Left colon (tissue), 2 donors: ENCODE measurements at places on chromosomes 7 and 10.

GRCh38 chr7:5491251-5492019 lies 67.8 kb upstream of the TNRC18 start:
- DNase-seq: no peak

GRCh38 chr10:93261961-93262610 lies 188.4 kb downstream of the CYP26A1 start:
- no peak for DNase-seq

DNA sequence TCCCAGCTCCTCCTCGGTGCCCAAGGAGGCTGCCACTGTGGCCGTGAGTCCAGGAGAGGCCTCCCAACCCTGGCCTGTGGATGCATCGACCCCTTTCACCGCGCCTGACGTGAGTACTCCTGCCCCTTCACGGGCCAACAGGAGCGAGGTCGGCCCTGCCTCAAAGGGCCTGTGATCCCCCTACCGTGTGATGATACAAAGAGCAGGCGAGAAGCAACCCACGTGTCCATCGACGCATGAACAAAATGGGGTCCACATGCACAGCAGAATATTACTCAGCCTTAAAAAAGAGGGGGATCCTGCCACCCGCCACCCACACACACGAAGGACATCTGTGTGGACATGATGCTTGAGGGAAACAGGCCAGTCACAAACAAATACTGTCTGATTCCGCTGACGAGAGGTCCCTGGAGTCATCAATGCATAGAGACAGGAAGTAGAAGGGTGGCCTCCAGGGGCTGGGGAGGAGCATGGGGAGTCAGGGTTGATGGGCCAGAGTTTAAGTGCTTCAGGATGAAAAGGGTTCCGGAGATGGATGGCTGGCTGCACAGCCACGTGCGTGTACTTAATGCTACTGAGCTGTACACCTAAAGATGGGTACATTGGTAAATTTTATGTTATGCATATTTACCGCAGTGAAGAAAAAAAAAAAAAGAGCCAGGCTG lies 151.9 kb downstream of the PRKAG2 start:
- DNase-seq: no peak

DNA sequence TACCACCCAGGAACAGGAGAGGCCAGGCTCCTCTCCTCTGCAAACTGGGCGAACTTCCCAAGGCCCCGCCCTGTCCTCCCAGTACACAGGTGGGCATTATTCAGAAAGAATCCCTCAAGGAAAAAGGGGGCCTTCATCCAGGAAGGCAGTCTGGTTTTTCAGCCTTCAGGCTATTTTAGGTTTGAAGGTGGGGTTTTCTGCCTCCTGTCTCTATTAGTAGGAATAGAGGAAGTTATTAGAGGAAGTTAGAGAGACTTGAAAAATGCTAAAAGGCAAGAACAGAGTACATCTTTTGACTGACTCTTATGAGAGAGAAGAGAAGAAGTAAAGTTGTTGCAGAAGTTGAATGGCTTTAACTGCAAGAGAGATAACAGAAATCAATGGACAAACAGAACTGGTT lies 250.9 kb upstream of the SORCS1 start:
- no peak for DNase-seq

GRCh38 chr10:80260295-80261243 lies 28.9 kb downstream of the MAT1A start:
- no peak for DNase-seq

GRCh38 chr10:47035171-47035818 lies 124.1 kb downstream of the PTPN20 start:
- peak; percentile 13 for DNase-seq

- no peak for DNase-seq
Observed at GRCh38 chr7:18778594-18778993, 283.0 kb downstream of the HDAC9 start.

GRCh38 chr10:77828377-77828776 lies 98.2 kb downstream of the DLG5 start:
- DNase-seq: no peak

GRCh38 chr10:1200866-1201807 lies 145.0 kb downstream of the WDR37 start:
- no peak for DNase-seq

- no peak for DNase-seq
Observed at GRCh38 chr7:4791738-4792536, 16.5 kb downstream of the AP5Z1 start.

DNA sequence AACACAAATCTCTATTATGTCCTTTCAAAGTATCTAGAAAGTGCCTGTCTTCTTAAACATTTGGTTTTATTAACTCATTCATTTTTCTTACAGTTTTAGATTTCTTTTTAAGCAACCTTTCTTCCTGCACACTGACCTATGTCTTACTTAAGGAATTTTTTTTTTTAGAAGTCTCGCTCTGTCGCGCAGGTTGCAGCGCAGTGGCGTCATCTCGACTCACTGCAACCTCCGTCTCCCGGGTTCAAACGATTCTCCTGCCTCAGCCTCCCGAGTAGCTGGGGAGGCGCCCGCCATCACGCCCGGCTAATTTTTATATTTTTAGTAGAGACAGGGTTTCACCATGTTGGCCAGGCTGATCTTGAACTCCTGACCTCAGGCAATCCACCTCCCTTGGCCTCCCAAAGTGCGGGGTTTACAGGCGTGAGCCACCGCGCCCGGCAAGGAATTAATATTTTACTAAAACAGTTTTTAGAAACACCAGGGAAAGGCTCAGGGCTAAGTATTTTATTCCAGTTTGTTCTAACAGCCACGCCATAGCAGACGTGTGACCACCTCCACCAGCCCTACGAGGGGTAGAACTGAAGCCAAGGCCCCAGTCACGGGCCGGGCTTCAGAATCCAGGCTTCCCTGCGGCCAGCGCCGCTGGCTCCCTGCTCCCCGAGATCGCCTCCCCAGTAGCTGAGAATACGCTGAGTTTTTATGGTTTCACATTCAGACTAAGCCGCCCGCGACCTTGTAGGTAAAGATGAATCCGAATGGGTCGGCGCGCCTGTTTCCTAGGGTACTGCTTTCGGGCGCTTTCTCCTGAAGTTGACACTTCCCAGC lies 941 bp upstream of the LUC7L2 start:
- DNase-seq: peak; percentile 43

GRCh38 chr7:138233189-138233588 lies 156.9 kb downstream of the AKR1D1 start:
- no peak for DNase-seq

GRCh38 chr10:60441515-60441914 lies 51.8 kb upstream of the ANK3 start:
- no peak for DNase-seq

- no peak for DNase-seq
Observed at GRCh38 chr7:133975130-133975529, 152.0 kb upstream of the LRGUK start.

GRCh38 chr10:114683162-114683561 lies 25.1 kb upstream of the ABLIM1 start:
- no peak for DNase-seq

DNA sequence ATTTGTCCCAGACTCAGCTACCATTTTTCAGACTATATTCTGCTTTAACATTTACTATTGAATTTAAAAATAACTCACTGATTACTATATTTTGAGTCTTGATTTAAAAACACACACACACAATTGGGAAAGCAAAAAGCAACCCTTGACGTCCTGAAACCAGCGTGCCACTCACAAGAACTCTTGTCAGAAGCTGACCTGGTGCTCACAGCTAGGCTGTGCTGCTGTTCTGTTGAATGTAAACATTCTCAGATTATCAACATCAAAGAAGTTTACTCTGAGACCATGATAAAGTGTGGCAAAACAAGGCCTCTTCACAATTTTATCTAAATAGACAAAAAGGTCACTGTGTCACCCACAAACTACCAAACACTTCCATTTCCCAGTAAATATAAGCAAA lies 62.6 kb upstream of the CACNA2D1 start:
- DNase-seq: no peak

GRCh38 chr7:98913612-98914011 lies 35.3 kb downstream of the TRRAP start:
- DNase-seq: no peak

DNA sequence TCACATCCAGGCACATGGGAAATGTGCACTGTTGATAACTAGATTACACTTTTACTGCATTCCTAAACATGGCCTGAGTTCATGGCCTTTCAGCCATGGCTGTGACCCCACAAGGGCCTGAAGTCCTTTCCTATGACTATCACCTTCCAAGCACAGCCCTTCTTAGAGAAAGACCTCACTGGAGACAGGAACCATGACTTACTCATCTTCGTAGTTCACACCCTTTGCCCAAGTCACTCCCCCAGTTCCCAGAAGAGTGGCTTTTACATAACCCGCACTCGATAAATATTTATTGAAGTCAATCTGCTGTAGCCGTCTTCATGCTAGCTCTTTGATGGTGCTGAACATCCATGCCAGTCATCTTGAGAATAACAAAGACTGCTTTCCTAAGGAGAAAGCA lies 632.5 kb upstream of the NRP1 start:
- no peak for DNase-seq

DNA sequence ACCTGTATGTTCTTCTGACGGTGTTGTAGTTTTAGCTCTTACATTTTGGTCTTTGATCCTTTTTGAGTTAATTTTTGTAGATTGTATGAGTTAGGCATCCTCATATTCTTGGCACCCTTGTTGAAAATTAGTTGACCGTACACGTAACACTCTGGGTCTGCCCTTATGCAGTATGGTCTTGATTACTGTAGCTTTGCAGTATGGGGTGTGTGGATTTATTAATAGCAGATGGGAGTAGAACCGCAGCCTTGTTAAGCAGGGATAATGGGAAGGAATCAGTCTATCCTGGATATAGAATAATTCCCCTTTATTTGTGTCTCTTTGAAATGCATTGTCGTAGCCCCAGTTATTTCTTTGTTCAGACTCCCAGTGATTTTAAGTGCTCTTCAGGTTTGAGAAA lies 95.5 kb downstream of the UBE3C start:
- no peak for DNase-seq

DNA sequence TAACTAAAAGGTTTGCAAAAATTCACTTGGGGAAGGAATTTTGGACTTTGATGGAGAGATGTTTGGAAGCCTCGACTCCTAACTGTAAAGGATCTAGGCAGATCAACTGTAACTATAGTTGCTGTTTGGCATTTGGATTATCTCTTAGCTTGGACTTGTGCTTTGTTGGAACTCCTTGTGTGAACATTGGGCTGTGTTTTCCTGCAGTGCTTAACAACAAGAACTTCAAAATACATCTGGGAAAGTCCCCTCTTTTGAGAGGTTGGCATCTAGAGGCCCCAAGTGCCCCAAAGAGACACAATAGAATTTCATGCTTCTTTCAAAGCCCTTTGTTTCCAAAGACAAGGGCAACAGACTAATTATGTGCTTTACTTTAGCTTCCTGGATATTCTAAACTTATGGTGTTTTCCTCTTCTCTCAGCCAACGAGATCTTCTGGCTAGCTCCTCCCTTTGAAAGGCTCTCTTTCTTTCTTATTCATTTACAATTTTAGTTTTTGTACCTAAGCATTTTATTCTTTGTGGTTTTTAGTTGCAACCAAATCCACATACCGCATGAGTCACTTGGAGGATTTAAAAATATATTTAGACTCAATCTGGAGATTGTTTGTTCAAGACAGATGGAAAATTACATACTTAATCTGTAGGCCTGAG lies 11.6 kb downstream of the ABCA13 start:
- DNase-seq: no peak

- DNase-seq: no peak
Observed at GRCh38 chr10:92929896-92930295, 81.6 kb downstream of the EXOC6 start.

GRCh38 chr7:131071786-131072504 lies 255.7 kb upstream of the MKLN1 start:
- DNase-seq: no peak

DNA sequence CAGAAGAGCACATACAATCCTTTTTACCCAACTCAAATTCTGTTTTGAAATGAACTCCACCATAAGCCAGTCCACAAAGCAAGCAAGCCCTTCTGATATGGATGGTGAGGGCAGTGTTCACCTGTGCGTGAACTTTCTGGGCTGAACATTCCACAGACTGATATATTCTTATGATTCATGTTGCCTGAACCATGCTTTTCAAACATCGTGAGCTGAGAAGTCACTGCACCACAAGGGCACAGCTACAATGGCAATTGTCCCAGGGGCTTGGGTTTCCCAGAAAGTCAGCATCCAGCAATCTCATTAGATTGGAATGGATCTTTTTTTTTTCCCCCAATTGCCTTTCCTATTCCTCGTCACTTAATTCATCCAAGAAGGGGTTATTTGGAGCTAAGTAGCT lies 86.9 kb upstream of the ZNF438 start:
- no peak for DNase-seq

GRCh38 chr7:158135931-158136330 lies 451.7 kb downstream of the PTPRN2 start:
- no peak for DNase-seq

- DNase-seq: no peak
Observed at GRCh38 chr7:29539471-29539870, 24.2 kb upstream of the PRR15 start.

- peak; percentile 99 for DNase-seq
Observed at GRCh38 chr10:101060951-101061623, 702 bp upstream of the KAZALD1 start.

DNA sequence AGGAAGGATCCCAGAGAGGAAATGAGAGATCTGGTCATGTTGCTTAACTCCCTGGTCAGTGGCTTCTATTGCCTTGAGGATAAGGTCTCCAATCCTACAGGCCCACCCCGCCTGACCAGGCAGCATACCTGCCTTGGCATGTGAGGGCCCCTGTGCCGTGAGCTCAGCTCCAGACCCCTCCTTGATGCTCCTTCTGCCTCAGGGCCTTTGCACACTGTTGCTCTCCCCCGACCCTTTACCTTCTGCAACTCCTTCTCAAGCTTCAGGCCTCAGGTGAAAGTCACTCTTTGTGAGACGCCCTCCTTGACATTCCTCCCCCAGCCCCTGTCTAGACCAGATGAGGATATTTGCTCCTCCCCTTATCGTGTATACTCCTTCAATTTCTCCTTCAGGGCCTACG lies 62.8 kb downstream of the FAM241B start:
- DNase-seq: no peak

DNA sequence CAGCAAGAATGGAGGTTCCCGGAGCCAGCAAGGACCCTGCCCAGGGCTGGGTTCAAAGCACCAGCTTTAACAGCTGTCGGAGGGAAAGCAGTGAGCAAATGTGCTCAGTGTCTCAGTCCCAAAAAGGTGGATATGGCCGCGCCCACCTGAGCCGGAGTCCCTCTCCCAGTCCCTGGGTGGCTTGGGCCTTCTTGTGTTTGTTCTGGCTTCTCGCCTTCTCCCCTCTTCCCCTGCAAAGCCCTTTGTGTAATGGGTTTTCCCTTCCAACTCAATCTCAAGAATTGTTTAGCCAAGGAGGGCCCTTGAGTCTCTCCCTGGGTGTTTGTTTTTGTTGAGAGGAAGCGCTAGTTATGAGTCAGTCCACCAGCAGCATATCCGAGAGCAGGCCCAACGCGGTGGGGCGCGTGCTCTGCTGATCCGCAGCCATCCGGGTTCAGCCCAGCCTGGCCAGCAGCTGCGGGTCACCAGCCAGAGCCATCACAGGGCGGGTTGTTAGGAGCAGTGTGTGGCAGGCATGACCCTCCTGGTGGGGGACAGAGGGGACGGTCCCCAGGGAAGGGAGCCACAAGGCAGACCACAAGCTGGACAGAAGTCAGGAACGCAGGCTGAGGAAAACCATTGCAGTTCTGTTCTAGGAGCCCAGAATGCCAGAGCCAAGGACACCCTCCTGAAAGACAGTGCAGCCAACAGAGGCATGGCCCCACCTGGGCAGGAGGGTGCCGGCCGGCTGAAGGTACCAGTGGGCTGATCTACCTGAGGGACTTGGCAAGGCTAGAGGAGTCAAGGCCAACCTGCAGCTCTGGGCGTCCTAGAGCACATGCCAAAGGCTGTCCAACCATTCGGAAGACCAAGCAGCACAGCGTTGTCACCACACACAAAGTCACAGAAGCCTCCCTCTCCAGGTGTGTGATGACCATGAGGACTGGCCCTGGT lies 21.3 kb downstream of the CALML3 start:
- DNase-seq: peak; percentile 68
